HCT116 (cell line): ENCODE measurements at places on chromosomes 5 and 9. TPM values are rescaled to one million over a fixed set of nuclear protein-coding genes. Genes with fewer than 3 reads are reported as not detected.

DNA sequence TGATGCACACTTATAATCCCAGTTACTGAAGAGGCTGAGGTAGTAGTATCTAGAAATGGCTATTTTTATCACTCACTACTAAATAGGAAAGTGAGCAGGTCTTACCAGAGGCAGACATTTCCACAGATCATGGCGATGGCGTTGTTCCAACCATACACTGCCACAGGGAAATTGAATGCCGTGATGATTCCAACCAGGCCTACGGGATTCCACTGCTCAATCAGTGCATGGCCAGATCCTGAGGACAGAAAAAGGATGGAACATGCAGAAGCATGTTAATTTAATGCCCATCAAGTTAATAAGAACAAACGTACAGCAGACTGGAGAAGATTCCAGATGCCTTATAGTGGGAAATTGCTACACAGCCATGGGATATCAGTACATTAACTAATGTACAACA is 18.0 kb downstream of the ALDH7A1 start:
- DNase-seq, result no peak

The SH3RF2 gene
- 14.3 TPM for total RNA-seq

DNA sequence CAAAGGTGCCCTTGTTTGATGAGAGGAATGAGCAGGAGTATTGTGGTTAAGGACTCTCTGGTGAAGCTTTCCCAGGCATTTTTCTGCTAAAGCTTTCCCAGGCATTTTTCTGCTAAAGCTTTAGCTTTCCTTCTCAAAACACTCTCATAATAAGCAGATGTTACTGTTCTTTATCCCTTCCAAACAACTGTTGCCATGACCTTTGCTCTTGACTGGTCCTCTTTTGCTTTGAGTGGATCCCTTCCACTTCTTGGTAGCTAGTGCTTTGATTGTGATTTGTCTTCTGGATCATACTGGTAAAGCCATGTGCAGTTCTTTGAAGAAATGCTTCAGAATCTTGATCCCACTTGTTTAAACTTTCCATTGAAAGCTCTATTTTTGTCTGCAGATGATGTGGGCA is 85.8 kb downstream of the GPBP1 start:
- DNase-seq, result no peak

GRCh38 chr9:33956544-33956943 is 92.1 kb downstream of the UBAP2 start:
- DNase-seq, result no peak

DNA sequence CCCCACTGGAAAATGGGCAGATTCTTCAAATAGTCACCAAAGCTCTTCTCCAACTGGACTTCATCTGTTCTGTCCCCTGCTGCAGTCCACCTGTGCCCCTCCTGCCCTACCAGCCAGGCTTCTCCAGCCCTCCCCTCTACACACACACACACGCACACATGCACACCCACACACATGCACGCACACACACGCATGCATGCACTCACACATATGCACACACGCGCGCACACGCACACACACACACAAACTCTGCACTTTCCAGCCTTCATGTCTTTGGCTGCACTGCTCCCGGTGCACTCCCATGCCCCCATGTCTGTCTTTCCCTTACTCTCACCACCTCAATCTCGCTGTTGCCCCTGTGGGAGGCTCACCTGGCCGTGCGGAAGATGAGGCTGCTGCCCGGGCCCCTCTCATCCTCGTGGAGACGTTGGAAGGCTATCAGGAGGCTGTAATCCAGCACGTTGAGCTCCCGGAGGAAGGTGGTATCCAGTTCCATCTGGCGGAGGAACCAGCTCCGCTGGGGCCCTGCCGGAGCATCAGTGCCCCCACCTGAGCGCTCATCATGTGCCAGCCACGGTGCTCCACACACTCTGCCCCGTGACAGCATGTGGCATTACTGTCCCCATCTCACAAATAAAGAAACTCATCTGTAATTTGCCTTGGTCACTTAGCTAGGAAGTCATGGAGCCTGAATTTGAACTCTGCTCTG is 5.7 kb downstream of the PIP5KL1 start:
- DNase-seq, result no peak
